ENCODE measurements at places on chromosomes 6 and 20.

DNA sequence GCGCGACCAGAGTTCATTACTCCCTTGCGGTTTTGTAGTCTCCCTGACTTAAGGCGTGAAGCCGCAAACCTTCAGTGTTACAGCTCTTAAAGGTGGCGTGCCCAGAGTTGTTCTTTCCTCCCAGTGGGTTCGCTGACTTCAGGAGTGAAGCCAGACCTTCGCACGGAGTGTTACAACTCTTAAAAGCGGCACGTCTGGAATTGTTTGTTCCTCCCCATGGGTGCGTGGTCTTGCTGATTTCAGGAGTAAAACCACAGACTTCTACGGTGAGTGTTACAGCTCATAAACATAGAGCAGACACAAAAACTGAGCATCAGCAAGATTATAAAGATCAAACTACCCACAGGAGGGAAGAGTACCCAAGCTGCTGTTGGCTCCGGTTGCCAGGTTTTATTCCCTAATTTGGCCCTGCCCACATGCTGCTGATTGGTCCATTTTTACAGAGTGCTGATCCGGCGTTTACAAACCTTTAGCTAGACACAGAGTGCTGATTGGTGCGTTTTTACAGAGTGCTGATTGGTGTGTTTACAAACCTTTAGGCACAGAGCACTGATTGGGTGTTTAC lies 10.4 kb downstream of the TMEM14C start:
- H3K27me3 ChIP-seq, result no peaks in the 10 kb centered on the region
- H3K4me3 ChIP-seq, result no peak overlapping the region
- H3K27ac ChIP-seq, result no peak overlapping the region
- no peaks in the 10 kb centered on the region for H3K4me1 ChIP-seq
- DNase-seq, result no peak

GRCh38 chr20:1870792-1871550 lies 24.2 kb upstream of the SIRPA start:
- no peak overlapping the region for H3K27ac ChIP-seq
- H3K4me1 ChIP-seq, result peaks cover 32% of the 10 kb centered on the region
- H3K27me3 ChIP-seq, result no peaks in the 10 kb centered on the region
- no peaks in the 10 kb centered on the region for H3K36me3 ChIP-seq
- DNase-seq, result peak; percentile 48

DNA sequence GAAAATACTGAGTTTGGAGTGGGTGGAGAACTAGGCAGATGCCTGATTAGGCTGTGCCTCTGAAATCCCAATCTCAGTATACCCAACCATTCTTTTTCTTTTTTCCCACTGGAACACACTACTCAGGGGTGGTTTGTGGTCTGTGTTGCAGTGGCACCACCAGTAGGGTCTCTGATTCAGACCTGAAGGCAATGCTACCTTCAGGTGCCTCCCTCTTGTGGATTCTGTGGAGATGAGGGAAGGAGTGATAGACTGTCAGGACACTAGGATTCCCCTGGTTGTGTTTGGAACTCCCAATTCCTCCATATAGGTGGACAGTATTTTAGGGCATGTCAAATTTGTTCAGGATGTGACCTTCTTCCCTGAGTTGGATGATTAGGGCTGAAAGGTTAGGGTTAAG lies 47.4 kb upstream of the SYNCRIP start:
- no peaks in the 10 kb centered on the region for H3K36me3 ChIP-seq
- H3K4me3 ChIP-seq, result no peak overlapping the region
- no peak overlapping the region for H3K27ac ChIP-seq
- H3K27me3 ChIP-seq, result no peaks in the 10 kb centered on the region

GRCh38 chr6:14547284-14547998 lies 429.9 kb downstream of the CD83 start:
- H3K4me1 ChIP-seq, result no peaks in the 10 kb centered on the region
- no peak overlapping the region for H3K27ac ChIP-seq

DNA sequence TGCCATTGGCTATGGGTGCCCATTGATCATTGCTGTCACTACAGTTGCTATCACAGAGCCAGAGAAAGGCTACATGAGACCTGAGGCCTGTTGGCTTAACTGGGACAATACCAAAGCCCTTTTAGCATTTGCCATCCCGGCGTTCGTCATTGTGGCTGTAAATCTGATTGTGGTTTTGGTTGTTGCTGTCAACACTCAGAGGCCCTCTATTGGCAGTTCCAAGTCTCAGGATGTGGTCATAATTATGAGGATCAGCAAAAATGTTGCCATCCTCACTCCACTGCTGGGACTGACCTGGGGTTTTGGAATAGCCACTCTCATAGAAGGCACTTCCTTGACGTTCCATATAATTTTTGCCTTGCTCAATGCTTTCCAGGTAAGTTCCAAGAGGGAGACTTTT lies 16.4 kb downstream of the ADGRF4 start:
- DNase-seq, result peak; percentile 68
- H3K27ac ChIP-seq, result no peak overlapping the region
- no peak overlapping the region for H3K4me3 ChIP-seq
- peaks cover 13% of the 10 kb centered on the region for H3K27me3 ChIP-seq
- H3K4me1 ChIP-seq, result peaks cover 2% of the 10 kb centered on the region
